ENCODE measurements at places on chromosomes 6 and 20.

GRCh38 chr6:47934023-47934422 lies 152.2 kb downstream of the OPN5 start:
- no peak for DNase-seq

DNA sequence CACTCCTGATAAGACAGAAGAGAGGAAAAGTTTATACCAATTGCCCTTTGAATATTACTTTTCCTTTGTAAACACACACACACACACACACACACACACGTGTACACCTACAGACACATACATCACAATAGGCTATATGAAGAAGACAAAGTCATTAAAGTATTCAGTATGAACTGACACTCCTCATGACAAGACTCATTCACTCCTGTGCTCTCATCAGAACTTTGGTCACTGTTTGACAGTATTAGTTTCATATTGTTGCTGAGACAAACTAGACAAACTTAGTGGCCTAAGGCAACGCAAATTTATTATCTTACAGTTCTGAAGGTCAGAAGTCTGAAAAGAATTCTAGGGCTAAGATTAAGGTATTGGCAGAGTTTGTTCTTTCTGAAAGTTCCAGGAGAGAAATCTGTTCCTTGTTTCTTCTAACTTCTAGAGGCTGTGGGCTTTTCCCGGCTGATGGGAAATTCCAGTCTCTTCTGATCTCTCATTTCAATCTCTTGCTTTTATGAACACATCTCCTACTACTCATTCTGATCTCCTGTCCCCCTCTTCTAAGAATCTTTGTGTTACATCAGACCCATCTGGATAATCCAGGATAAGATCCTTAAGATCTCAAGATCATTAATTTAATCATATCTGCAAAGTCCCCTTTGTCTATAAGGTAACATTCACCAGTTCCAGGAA lies 171.3 kb downstream of the HACE1 start:
- DNase-seq = no peak

- DNase-seq = no peak
Measured at GRCh38 chr6:89221971-89222711, 5.0 kb upstream of the GABRR1 start.

DNA sequence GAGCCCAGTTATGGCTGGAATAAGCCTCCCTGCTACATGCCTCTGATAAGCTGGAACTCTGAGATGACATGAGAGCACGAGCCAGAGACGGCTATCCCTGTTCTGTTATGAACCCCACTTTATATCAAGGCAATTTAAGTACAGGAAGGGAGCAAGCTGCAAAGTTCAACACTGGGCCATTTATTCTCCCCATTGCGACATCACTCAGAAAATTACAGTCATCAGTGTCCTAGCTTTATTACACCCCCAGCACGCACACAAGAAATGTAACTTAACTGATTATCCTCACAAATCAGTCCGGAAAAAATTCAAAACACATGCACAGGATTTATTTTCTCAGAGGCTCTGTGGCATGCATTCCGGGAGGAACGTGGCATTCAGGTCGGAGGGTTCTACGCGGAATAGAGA lies 125.3 kb upstream of the SLC2A12 start:
- no peak for DNase-seq

DNA sequence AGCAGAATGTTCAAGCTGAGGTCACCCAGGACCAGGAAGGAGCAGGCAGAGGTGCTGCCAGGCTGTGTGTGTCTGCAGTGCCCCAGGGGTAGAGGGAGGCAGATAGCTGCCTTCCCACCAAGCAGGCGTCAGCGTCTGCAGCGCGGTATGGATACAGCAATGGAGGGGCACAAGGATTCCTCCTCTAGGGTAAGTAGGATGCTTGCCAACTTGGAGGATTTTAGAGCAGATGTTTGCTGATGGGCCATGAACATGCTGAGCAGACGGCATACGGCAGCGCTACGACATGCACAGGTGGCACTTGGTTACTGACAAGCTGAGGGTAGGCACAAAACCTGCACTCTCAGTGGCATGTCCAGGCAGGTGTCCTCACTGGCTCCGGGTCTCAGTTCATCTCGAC lies 48.1 kb downstream of the PSMG4 start:
- no peak for DNase-seq

GRCh38 chr6:132380358-132381029 lies 20.8 kb downstream of the MOXD1 start:
- DNase-seq = no peak

- no peak for DNase-seq
Measured at GRCh38 chr6:149334201-149334600, 16.7 kb downstream of the TAB2 start.

- no peak for DNase-seq
Measured at GRCh38 chr20:52945862-52946522, 26.2 kb upstream of the TSHZ2 start.

DNA sequence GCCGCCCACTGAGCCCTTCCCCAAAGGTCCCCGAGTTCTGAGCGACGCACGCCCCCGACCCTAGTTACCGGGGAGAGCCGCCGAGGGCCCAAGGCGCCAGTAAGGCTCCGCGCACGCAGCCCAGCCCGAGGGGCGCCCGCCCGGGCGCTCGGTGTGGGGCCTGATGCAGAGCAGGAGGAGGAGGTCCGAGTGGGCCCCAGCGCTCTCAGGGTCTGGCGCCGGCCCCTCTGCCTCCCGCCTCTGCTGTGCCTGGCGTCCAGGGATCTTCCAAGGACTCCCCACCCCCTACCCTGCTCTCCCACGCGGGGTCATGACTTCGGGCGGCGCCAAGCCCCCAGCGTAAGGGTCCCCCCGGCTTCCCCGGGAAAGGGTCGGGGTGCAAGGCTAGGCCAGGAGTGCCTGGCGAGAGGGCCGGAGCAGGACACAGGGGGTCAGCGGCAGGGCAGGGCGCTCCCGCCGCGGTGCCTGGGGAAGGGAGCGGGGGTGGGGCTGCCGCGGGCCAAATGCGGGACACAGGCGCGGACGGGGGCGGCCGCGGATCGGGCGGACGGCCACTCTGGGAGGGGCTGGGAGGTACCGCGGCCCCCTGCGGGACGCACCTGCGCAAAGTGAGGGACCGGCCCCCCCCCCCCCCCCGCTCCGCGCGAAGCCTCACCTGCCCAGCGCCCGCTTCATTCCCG lies 637 bp downstream of the ABHD12 start:
- no peak for DNase-seq

GRCh38 chr6:128479048-128479666 lies 41.2 kb downstream of the PTPRK start:
- no peak for DNase-seq

GRCh38 chr6:165833355-165833754 lies 170.3 kb upstream of the PDE10A start:
- no peak for DNase-seq
